Common myeloid progenitor, CD34-positive (primary cell): ENCODE measurements at places on chromosomes 6 and 20.
A peak's percentile ranks its signal among the peaks of the same experiment; 100 is the strongest.

- DNase-seq, result no peak
Measured at GRCh38 chr6:75673884-75674283, 72.2 kb downstream of the SENP6 start.

- no peak for DNase-seq
Measured at GRCh38 chr6:163366288-163366687, 48.2 kb upstream of the QKI start.

DNA sequence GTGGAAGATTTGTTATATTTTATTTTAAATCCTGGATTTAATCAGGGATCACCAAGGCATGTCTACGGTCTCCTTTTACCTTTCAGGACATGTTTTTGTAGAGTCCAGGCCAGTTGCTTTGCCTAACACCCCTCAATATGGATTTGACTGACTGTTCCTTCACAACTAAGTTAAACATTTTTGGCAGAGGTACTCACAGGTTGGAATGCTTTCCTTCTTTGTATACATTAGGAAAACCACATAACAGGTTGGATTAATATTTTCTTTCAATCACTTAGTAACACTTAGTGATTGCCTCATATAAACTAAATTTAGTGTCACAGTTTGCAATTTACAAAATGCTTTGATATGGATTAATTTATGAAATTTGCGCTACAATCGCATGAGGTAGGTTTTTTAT, 64.5 kb downstream of the IPCEF1 start:
- no peak for DNase-seq

- DNase-seq, result no peak
Measured at GRCh38 chr6:72974276-72974675, 251.0 kb downstream of the KHDC1L start.

DNA sequence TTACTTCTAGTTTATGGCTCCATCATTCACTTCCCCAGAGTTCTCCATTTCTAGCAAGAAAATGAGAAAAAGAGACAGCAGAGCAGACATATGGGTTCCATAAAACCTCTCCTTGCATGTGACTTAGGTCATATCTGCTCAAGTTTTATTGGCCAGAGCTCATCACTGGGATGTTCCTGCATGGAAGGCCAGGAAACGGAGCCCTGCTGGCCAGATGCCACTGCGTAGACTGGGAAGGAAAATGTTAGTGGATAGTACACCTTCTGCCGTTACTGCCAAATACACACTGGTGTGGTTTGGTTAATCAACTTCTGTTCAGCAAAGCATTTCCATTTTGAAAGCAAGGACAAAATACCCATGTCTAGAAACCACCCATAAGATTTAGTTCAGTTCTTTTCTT, 220.6 kb upstream of the TSHZ2 start:
- DNase-seq, result no peak

GRCh38 chr6:111973927-111974639, 79.8 kb upstream of the CCN6 start:
- DNase-seq, result no peak

DNA sequence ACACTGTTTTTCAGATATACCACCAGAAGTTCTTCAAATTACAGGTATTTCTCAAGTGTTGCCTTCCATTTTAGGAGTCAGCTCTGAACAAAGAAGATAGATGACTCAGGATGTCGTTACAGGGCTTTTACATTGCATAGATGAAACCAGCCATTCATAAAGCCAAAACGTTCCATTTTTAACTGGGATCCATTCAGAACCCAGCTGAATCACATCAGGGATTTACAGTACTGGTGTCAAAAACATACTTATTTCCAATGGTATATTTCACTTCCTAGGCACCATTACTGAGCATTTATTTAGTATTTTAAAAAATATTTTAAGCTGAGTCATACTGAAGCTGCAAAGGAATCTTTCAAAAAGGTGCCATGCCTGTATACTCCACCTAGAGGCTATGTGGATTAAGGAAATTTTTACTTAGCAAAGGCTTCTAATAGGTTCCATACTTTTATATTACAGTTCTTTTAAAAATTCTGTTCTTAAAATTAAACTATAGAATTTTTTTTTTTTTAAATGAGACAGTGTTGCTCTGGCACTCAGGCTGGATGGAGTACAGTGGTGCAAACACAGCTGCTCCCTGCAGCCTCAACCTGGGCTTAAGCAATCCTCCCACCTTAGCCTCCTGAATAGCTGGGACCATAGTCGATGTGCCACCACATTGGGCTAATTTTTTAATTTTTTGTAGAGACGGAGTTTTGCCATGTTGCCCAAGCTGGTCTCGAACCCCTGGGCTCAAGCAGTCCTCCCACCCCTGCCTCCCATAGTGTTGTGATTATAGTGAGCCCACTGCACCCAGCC, 2.6 kb downstream of the ASF1A start:
- DNase-seq, result peak; percentile 88
